Activated CD4-positive, CD25-positive, alpha-beta regulatory T cell treated with anti-CD3 and anti-CD28 coated beads, Interleukin-2, amount 50 U/mL, for 16 hours (primary cell): ENCODE measurements at places on chromosomes 5 and 9.

DNA sequence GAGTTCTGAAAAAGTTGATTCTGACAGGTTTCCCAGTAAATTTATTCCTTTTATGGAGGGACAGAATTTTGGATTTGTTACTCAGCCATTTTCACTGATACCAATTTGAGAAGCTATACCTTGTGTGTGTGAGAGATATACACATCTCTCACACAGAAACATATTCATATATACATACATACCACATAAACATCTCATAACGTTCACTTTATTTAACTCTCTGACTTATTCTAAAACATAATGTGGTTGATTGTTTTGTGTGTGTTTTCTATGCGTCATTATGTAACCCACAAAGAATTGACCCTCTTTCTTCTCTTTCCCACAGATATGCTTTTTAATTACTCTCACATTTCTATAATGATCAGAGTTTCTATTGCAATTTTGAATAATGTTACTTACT, 570.8 kb upstream of the TLE4 start:
- no peak for DNase-seq

DNA sequence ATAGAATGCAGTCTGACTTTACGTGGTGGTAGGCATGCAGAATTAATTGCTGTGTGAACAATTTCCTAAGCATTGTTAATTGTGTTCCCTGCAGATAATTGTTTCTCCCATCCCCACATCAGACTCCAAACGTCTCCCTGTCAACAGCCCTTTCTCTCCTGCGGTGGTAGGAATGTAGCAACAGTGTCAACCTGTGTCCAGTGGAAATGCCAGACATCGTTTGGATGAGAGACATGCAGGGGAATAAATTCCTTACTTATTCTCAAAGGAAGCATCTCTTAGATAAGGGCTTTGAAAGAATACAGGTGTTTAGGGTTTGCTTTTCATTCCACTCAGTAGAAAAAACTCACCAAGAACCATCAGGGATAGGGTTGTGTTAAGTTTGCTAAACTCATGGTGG, 245.3 kb upstream of the WWC1 start:
- DNase-seq: no peak

- no peak for DNase-seq
Observed at GRCh38 chr9:70696694-70697335, 282.4 kb upstream of the KLF9 start.

DNA sequence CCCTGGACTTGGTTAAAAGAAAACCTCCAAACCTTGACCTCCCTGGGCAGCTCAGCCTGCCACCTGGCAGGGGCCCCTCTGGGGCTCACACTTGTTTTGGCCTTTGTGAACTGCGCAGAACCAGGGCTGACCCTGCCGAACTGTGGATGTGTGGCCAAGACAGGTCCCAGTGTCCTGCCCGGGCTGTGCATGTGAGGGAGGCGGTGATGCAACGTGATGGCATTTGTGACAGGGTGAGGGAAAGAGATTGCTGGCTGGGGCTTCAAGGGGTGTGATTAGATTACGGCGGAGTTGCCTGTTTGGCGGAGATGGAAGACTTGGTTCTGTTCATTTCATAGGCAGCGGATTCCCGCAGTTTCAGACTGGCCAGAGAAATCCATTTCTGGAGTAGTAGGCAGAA, 30.4 kb upstream of the NKX2-5 start:
- DNase-seq: no peak

- DNase-seq: no peak
Observed at GRCh38 chr5:149724130-149724840, 5.8 kb upstream of the PPARGC1B start.
